ENCODE measurements at places on chromosomes 2 and 18.

GRCh38 chr2:151946899-151947812, 118.9 kb upstream of the ARL5A start:
- DNase-seq, result no peak

DNA sequence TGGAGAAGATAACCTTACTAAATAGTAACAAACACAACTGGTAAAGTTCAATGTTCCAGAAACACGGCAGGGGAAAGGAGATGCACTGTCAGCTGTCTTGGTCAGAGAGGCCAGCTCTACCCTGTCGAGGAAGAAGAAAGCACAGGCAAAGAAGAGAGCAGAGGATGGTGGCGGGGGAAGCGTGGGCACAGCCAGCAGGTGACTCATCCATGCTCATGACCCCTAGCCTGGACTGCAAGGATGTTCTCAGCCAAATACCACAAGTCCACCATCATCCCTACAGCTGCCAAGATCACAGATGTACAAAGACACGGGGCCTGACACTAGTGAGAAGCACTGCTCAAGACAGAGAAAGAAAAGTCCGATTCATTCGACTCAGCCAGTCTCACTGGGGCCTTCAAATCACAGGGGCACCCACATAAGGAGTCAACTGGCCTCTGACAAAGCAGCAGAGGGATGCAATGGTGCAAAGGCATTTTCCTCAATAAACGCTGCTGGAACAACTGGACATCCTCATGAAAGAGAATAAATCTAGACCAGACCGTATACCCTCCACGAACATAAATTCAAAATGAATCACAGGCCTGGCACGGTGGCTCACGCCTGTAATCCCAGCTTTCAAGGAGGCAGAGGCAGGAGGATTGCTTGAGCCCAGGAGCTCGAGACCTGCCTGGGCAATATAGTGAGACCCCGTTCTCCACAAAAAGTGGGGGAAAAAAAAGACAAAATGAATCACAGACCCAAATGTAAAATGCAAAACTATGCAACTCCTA, 5.6 kb downstream of the DTYMK start:
- DNase-seq, result no peak

GRCh38 chr2:74841641-74842040, 7.7 kb downstream of the HK2 start:
- DNase-seq, result no peak

DNA sequence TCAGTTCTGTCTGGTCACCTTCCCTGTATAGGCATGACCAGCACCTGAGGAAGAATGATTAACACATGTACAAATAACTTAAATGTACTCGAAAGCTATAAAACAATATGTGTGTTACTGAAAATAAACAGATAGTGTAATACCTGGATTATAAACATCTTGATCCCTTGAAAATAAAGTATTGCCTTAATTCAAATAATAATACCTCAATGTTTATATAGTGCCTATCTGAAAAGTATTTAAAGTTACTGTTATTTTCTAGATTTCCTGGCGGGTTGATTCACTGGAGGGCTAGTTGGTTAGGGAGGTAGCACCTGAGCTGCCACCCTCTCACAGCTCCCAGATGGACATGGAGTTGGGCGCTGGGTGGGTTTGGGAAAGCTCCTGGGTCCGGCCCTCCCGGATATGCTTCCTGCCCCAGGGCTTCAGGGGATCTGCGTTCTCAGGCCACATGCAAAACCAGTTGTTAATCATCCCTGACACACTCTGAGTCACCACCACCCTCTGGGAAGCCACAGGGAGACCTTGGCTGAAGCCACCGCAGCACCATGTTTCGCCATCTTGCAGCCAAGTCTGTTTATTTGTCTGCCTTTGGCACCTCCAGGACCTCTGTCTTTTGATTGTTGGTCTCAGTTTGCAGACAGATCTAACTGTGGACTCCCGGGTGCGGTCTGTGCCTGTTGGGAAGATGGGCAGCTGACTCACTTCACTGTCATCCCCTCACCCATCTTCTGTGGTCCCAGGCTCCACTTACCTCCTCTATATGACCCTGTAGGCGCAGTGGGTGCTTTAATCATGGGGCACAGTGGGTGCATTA, 35.3 kb downstream of the RAB31 start:
- no peak for DNase-seq

- DNase-seq, result peak; percentile 65
Measured at GRCh38 chr2:149612122-149612521, 24.5 kb upstream of the MMADHC start.

DNA sequence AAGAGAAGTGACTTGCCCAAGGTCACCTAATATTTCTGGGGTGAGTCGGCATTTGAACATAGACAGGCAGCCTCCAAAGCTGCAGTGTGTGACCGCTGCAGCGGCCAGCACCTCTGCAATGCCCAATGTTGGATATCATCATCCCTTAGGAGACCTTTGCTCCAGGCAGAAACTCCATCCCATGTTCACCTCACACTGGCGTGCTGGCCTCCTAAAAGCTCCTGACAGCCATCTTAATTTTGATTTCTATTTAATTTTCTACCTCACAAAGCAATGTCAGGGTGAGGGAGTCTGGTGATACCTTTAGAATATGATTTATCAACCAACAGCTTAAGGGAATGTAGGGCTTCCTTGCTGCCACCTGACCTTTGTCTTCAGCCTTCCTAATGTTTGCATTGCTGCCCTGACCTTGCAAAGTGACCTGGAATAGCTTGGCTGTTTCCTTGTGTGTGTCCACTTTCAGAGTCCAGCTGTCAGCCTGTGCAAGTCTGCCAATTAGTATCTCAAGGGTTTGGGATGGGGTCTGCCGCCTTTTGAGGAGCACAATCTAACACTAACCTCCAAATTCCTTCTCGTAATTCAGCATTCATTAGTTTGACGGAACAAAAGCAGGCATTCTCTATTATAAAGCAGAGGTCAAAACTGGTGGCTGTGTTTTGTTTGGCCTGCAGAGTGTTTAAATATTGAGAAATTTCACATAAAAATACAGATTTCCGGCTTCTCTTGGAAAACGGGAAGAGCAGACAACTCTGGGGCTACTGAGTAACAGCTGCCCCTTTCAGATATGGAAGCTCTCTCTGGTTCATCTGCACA, 127.6 kb downstream of the PLEKHM3 start:
- no peak for DNase-seq

DNA sequence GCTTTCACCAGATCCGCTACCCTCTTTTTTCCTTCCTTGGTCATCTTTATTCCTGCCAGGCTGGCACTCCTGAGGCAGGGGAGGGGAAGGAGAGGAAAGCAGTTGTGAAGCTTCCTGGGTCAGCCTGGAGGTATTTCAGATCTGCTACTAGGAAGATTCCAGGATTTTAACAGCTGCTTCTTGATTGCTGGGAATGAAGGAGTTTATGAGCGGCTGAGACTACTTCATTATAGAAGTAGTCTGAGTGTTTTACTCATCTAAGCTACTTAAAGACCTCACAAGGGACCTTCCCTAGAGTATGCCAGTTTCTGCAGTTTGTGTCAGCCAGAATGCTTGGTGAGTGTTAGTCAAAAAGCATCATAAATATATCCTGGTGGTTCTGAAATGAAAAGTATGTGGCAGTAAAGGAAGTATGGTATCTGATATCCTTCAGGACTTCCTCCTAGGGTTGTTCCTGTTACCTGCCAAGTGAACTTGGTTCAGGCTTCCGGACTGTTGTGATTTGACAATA, 1.9 kb downstream of the TANC1 start:
- no peak for DNase-seq

DNA sequence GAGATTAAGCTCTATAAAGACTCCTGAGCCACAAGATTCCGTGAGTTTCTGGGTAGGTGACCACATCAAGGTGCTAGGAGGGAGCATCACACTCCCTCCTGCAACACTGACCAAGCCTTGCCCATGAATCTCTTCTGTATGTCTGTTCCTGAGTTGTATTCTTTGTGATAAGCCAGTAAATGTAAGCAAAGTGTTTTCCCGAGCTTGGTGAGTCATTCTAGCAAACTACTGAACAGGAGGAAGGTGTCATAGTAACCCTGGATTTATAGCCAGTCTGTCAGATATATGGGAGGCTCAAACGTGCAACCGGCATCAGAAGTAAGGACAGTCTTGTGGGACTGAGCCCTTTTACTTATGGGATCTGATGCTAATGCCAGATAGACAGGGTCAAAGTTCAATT, 346.1 kb upstream of the KYNU start:
- no peak for DNase-seq

GRCh38 chr2:128642316-128642715, 323.6 kb upstream of the HS6ST1 start:
- DNase-seq, result no peak
